Glomerular endothelial cell (primary cell): ENCODE measurements at places on chromosomes 3 and 15. TPM values are rescaled to one million over a fixed set of nuclear protein-coding genes. Genes with fewer than 3 reads are reported as not detected.

DNA sequence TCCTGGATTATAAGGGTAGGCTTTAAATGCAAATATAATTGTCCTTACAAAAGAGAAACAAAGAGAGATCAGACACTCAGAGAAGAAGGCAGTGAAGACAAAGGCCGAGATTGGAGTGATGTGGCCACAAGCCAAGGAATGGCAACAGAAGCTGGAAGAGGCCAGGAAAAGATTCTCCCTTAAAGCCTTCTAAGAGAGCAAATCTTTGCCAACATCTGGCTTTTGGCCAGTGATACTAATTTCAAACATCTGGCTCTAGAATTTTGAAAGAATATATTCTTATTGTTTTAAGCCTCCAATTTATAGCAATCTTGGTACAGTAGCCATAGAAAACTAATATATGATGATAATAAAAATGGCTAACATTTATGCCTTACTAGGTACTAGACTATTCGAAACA, 615.8 kb upstream of the ZNF385D start:
- DNase-seq, result no peak

GRCh38 chr3:127151251-127151564, 41.7 kb upstream of the PRR23E start:
- no peak for DNase-seq

GRCh38 chr15:73889053-73889761, 15.8 kb downstream of the TBC1D21 start:
- DNase-seq, result no peak

ZIC1 gene
- total RNA-seq, result 0.06 TPM in 1 of 2 replicates, not detected in the other

- no peak for DNase-seq
Observed at GRCh38 chr3:141860766-141861513, 15.5 kb upstream of the ATP1B3 start.

TM4SF4 gene
- total RNA-seq, result not detected in 2 replicates

- DNase-seq, result no peak
Observed at GRCh38 chr3:70982284-70982683, 601.2 kb downstream of the FOXP1 start.

C3orf52 gene
- total RNA-seq, result 3.7 and 3.8 TPM in 2 replicates

MUC13 gene
- total RNA-seq, result not detected in 2 replicates

- no peak for DNase-seq
Observed at GRCh38 chr3:95511828-95512227, 1302.6 kb upstream of the EPHA6 start.
